Naive thymus-derived CD4-positive, alpha-beta T cell (primary cell): ENCODE measurements at places on chromosomes 7 and 10. TPM values are rescaled to one million over a fixed set of nuclear protein-coding genes. Genes with fewer than 3 reads are reported as not detected.

GRCh38 chr10:12638781-12639180, 289.4 kb downstream of the CAMK1D start:
- DNase-seq: no peak

Gene PODXL
- 0.14 TPM for polyA plus RNA-seq

DNA sequence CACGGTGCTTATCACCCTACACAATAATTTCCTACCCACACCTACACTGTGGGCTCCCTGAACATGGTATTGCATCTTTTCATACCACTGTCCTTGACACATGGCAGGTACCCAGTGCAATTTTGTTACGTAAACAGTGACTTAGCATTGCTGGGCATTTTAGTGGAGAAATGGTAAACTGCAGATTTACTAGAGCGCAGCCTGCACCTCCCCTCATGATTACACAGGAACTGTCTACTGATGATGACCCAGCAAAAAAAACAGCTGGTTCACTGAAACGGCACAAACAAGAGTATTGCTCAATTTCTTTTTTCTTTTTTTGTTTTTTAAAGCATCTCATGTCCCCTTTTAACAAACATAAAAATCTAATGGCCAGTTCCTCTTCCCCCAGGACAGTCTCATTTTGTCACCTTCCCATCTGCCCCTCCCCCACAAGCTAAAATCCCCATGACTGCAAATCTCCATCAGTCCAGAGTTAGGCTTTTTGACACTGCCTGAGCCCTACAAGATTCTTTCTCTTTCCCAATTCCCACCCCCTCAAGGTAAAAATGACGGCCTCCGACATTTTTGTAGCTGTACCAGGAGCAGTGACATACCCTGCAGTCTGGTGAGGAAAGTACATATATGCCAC, 2.8 kb downstream of the ZNF746 start:
- DNase-seq: no peak

DNA sequence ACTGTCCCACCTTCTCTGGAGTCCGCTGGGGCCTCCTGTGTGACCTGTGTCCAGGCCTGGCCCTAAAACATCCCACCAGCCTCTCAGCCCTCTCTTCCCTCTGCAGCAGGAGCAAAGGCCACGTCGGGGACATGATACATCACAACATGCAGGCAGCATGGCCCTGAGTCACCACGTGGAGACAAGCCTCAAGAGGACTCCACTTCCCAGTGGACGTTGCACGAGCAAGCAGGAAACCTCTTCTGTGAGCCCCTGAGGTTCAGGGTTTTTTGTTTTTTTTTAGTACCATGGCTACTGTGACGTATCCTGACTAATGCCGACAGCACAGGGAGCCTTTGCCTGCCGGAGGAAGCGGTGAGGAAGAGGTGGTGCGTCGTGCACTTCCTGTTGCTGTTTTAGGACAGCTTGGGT, 165.9 kb downstream of the DNAJB6 start:
- DNase-seq: peak; percentile 47

DNA sequence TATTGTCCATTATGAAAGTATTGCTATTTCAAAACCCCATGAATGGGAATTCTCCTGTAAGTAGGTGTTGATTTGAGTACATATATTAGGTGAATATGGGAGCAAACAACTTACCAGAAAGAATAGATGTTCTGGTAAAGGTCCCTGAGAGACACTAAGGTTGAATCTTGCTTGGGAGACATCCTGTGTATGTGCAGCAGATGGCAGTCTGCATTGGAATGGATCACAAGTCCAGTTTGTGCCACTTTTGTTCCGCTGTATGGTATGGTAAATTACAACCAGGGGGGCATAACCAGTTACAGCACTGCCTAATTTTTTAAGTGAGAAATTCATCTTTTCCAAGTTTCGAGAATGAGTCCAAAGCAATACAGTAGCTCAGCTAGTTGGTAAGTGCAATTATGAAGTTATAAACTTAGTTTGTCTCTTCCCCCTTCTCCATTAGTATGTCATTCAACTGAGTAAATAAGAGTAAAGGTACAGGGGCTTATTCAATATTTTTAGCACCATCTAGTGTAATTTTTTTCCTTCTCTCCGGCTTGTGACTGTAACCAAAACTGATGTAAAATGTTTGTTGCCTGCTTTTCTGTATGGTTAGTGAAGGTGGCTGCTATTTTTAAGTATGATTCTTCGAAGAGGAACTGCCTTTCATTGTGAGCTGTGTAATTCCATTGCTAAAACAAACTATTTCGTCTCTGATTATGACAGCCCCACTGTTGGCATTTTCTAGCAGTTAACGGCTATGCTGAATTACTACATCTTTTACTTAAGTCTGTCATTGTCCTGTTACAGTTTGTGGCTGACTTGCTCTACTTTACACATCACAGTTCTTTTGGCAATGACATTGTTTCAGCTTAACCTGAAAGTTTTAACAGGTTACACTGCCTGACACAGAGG, 2.8 kb downstream of the MCU start:
- peak; percentile 4 for DNase-seq

DNA sequence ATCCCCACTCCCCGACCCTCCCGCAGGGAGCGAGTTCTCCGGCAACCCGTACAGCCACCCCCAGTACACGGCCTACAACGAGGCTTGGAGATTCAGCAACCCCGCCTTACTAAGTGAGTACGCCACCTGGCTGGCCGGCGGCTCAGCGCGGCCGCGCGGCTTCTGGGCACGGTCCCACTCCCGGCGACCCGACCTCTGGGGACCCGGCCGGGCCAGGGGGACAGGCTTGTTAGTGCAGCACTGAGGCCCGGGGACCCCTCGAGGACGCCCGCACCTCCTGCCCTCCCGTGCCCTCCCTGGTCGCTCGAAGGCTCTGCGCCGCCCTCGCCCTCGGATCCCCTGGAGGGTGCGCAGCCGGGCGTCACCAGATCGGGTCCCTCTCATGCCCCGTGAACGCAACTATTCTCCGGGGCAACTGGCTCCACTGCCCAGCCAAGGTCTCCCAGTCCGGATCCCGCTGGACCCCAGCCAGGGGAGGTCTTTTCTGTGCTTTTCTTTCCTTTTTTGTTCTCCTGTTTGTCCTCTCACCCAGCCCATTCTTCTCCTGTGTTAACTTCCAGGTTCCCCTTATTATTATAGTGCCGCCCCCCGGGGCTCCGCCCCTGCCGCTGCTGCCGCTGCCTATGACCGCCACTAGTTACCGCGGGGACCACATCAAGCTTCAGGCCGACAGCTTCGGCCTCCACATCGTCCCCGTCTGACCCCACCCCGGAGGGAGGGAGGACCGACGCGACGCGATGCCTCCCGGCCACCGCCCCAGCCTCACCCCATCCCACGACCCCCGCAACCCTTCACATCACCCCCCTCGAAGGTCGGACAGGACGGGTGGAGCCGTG, 81.8 kb downstream of the PAX2 start:
- DNase-seq: peak; percentile 24

DNA sequence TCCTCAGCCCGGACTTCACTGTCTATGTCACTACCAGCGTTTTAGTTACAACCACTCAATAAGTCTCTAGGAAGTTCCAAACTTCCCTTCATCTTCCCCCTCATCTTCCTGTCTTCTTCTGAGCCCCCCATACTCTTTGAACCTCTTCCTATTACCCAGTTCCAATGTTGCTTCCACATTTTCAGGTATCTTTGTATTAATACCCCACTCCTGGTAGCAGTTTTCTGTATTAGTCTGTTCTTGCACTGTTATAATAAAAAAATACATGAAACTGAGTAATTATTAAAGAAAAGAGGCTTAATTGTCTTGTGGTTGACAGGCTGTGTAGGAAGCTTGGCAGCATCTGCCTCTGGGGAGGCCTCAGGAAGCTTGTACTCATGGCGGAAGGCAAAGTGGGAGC, 218.6 kb downstream of the BICC1 start:
- DNase-seq: no peak

GRCh38 chr7:157668884-157669767, 332.3 kb downstream of the DNAJB6 start:
- DNase-seq: no peak

Gene GIMAP4
- polyA plus RNA-seq: 405 TPM

DNA sequence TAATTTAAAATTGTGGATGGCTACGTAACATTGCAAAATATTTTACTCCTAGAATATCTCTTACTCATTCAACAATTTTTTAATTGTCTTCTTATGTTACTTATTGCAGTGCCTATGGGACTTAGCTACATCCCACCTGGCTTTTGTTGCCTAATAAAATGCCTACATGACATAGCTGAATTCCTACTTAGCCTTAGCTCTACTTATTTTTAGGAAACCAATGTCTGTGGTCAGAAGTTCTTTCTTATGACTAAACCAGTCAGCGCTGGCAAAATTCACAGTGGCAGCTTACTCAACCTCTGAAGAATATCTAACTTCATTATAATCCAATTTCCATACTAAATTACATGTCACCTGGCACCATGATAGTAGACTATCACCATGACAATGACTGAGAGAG, 1612.4 kb upstream of the LRRTM3 start:
- no peak for DNase-seq

Gene DNAH11
- polyA plus RNA-seq: 0.02 TPM

Gene LRRC18
- polyA plus RNA-seq: not detected
